ENCODE measurements at places on chromosomes 1 and 21.

GRCh38 chr1:91651661-91652071 is 151.0 kb downstream of the CDC7 start:
- DNase-seq, result no peak

DNA sequence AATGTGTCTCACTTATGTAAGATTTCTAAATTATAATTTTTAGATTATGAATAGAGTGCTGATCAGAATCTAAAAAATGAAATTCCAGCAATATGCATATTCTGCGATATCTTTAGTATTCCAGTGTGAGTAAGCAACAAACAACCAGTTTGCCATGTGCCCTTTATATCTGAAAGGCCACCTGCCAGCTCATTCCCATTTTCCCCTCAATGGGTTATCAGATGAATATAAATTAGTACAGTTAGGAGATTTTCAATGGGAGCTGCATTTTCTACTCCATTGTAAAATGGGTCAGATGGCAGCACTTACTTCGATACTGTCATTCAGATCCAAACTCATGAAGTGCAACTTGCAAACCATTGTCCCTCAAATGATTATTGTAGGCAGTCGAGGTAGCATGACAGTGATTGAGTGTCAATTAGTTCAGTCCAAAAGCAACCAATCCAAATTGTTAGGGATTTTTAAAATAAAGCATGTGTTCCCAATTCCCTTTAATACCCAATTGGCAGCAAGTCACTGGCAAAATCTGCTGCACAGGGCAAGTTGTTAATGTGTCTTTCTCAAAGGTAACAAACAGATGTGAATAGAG is 680.3 kb downstream of the LRRIQ3 start:
- DNase-seq, result no peak

DNA sequence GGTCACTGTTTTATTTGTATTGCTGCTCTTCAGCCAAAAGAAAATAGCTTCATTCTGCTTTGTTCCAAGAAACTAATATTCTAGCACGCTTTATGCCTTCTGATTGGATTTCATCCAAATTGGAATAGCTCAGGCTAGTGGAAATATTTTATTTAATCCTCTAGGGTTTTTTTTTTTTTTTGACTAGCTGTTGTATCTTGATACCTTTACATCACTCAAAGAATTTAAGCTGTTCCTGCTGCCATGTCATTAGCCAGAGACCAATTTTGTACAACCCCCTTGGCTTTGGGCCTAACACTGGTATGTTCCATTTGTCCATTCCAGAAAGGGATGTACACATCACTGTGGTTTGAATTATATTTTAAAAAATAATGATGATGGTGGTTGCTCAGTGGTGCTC is 103.0 kb downstream of the DISC1 start:
- no peak for DNase-seq

GRCh38 chr1:71081697-71082080 is 854 bp upstream of the ZRANB2 start:
- DNase-seq, result no peak

GRCh38 chr1:71193153-71193552 is 112.3 kb upstream of the ZRANB2 start:
- DNase-seq, result no peak

GRCh38 chr21:45157932-45158331 is 83.6 kb downstream of the ADARB1 start:
- DNase-seq, result no peak

- DNase-seq, result no peak
These were observed 2.1 kb upstream of the SELENON start for GRCh38 chr1:25797939-25798338.

GRCh38 chr1:101260556-101261350 is 23.9 kb downstream of the S1PR1 start:
- DNase-seq, result peak; percentile 65

DNA sequence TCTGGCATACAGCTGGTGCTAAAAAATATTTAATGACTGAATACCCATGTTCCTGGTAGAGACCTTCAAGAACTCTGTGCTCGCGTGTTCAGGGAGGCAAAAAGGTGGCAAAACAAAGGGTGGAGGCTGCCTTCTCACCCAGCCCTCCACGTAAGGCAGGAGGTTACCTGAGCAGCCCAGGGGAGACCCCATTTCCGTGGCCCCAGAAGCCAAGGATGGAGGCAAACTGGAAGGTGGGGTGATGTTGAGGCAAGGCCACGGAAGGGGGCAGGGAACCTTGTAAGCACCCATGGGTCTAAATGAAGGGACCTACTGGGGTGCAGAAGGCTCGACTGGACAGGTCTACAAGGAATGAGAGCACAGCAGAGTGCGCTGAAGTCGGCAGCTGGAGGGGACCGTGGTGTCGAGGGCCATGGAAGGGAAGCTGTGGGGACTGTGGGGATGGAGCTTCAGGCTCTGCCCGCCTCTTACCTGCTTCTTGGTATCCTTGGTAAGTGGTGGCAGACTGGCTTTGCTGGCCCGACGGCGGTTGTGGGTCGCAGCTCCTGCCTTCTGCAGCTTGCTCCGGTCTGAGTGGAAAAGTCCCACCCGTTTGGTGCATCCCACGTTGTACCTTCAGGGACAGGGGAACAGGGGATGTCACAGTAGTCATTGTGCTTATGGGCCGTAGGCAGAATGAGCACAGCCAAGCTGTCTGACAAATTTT is 8.9 kb upstream of the A3GALT2 start:
- no peak for DNase-seq

DNA sequence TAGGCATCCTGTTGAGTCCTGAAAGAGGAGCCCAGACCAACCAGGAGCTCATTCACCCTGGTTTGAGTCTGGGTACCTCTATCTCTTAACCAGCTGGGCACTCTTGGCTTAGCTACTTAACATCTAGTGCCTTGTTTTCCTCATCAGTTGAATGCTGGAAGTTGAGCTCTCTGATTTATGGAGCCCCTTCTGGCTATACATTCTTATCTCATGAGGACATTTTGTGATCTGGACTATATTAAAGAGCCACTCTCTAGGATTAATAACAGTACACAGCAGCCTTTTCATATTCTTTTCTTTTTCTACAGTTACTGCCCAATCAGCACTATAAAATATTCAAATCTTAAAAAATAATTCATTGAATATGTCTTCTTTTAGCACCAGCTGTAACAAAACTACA is 296.9 kb upstream of the RUNX1 start:
- no peak for DNase-seq

- no peak for DNase-seq
These were observed 1.5 kb downstream of the AHCYL1 start for GRCh38 chr1:109986054-109986444.

- DNase-seq, result no peak
These were observed 53.5 kb downstream of the FOXD2 start for GRCh38 chr1:47491341-47491753.

GRCh38 chr1:22266141-22266540 is 123.2 kb upstream of the WNT4 start:
- no peak for DNase-seq

GRCh38 chr1:197692965-197693364 is 82.3 kb downstream of the DENND1B start:
- DNase-seq, result no peak

DNA sequence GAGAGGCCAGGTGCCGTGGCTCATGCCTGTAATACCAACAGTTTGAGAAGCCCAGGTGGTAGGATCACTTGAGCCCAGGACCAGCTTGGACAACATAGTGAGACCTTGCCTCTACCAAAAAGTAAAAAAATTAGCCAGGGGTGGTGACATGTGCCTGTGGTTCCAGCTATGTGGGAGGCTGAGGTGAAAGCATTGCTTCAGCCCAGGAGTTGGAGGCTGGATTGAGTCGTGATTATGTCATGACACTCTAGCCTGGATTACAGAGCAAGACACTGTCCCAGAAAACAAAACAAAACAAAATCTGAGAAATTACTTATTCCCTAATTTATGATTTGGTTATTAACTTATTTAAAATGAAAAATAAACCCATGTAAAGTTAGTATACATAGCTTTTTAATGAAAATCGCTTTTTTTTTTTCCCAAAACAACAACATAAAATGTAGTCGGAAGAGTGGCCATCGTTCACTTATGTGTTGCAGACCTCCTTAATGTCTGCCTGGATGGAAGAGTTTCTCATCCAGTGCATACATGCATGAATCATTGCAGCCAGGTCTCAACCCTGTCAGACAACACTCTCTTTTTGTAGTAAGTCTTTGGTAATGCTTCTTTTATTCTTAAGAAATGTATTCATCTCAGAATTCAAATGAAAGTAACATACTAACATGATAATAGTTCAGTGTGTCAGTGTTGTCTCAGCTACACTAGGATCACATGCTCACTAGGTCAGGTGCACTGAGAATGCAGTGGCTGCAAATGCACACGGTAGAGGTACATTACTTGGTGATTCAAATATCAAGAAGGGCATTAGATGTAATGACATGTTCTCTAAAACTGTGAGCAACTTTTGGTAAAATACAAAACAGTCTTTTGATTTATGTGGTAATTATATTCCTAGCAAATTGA is 28.0 kb downstream of the ITSN1 start:
- DNase-seq, result no peak

DNA sequence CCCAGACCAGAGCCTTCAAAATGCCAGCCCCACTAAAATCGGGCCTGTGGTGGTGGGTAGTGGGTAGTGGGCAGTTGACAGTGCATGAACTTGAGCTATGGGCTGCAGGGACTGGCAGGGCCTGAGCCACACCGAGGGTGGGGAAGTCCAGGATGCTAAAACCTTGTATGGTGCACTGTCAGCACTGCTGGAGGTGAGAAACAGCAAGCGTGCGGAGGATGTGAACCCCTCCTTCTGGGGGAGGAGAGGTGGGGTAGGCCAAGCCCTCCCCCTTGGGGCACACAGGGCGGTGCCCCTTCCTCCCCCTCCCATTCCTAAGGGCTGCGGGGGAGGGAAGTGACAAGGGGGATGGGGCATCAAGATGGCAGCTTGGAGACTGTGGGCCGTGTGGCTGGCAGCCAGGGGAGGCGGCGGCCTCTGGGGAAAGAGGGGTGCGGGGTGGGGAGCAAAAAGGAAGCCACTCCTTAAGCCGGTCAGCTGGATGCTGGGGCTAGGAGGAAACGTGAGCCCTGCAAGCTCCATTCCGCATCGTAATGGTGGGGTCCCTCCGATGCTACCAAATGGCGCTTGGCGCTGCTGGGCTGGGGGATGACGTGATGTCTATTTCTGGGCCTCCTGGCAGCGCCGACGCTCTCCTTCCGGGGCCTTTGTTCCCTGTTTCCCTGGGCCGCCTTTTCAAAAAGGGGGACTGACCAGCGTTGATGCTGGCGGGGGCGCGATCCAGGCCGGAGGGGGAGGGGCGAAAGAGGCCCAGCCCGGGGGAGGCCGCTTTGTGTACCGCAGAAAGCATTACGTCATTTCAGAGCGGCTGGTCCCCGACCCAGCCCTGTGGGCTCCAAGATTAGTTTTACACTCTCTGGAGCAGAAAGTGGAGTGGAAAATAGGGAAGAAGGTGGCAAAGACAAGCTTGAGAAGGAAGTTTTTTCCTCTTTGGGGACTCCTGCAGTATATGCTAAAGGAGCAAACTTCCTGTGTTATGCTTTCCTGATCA is 809 bp downstream of the SYT11 start:
- DNase-seq, result no peak

DNA sequence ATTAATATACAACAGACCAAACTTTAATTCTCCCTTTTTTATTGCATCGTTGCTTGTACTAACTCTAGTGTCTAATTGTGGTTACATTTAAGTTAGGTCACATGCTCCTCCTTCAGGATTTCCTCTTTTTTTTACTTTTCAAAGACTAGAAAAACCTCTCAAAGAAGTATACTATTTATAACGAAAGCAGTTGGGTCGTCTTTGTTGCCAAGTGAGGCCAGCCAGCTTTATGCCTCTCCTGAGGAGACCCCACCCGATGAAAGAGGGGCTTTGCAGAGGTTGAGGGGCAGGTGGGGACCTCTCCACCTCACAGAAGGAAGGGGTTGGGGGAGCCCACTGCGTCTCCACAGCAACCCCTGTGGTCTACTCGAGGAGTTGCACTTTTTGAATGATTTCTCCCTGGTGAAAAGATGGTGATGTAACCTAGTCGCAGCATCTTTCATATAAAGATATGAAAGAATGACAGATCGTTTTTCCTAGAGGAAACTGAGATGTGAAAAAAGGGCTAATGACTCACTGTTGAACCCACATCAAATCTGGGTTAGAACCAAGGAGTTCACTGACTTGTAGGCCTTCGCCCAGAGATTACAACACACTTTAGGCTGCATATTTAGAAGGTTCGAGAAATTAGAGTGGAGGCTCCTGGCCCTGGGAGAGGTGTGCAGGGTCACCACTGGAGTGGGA is 6.4 kb downstream of the TGFB2 start:
- no peak for DNase-seq

DNA sequence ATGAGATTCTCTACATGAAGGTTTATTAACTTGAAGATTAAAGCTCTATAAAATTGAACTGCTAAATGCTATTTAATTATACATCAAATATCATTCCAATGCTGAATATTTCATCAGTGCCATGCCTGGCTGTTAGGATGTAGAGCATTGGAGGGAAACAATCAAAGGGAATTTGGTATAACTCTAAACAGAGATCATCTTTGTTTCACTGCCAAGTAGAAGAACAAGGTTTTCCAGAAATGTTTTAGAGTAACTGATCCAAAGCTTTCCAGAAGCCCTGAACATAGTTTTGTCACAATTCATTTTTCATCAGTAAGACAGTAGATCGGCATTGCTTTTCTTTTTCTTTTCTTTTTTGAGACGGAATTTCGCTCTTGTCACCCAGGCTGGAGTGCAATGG is 5.9 kb upstream of the DSTYK start:
- DNase-seq, result no peak

DNA sequence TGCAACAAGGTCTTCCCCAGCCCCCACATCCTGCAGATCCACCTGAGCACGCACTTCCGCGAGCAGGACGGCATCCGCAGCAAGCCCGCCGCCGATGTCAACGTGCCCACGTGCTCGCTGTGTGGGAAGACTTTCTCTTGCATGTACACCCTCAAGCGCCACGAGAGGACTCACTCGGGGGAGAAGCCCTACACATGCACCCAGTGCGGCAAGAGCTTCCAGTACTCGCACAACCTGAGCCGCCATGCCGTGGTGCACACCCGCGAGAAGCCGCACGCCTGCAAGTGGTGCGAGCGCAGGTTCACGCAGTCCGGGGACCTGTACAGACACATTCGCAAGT is 3.8 kb downstream of the ZBTB18 start:
- DNase-seq, result no peak

DNA sequence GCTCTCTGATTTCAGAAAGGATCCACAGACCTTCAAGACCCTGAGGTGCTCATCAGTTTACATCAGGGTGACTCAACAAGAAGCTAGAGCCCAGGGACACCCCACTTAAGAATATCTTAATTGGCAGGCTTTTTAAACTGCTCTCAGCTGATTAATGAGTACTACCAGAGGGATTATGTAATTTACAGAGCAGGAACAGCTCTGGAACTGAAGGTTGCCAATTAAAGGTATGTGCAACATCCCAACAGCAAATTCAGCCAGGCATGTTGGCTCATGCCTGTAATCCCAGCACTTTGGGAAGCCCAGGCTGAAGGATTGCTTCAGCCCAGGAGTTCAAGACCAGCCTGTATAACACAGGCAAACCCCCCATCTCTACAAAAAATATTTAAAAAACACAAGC is 295.7 kb downstream of the SETD4 start:
- no peak for DNase-seq

Data from foreskin keratinocyte (primary cell).